ENCODE measurements at places on chromosomes 3 and 15. TPM values are rescaled to one million over a fixed set of nuclear protein-coding genes. Genes with fewer than 3 reads are reported as not detected.

Gene ZNF385D
- total RNA-seq: 6.2 TPM

Gene COL6A5
- total RNA-seq: not detected

Gene GXYLT2
- total RNA-seq: 0.22 TPM

Gene HCLS1
- 0.31 TPM for total RNA-seq

Gene MASP1
- total RNA-seq: 4.4 TPM

Gene NOX5
- 0.09 TPM for total RNA-seq

Gene CLRN1
- 8.6 TPM for total RNA-seq

Gene SAMMSON
- total RNA-seq: 0.46 TPM

Gene QARS1
- 174 TPM for total RNA-seq

Gene GOLGA6L7
- 0.46 TPM for total RNA-seq

Gene CHAC1
- total RNA-seq: 32.8 TPM

DNA sequence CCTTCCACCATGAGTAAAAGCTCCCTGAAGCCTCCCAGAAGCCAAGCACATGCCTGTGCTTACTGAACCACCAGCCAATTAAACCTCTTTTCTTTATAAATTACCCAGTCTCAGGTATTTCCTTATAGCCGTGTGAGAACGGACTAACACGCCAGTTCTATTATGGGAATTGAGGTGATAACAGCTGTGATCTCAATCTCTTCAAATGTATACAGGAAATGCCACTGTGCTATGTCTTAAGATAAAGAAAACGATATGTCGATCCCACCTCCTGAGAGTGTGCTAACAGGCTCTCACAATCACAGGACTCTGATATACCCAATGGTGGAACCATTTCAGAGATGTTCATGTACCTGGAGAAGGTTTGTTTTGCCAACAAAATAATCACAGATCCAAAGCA is 26.2 kb downstream of the CHSY1 start:
- no peak for ATAC-seq

DNA sequence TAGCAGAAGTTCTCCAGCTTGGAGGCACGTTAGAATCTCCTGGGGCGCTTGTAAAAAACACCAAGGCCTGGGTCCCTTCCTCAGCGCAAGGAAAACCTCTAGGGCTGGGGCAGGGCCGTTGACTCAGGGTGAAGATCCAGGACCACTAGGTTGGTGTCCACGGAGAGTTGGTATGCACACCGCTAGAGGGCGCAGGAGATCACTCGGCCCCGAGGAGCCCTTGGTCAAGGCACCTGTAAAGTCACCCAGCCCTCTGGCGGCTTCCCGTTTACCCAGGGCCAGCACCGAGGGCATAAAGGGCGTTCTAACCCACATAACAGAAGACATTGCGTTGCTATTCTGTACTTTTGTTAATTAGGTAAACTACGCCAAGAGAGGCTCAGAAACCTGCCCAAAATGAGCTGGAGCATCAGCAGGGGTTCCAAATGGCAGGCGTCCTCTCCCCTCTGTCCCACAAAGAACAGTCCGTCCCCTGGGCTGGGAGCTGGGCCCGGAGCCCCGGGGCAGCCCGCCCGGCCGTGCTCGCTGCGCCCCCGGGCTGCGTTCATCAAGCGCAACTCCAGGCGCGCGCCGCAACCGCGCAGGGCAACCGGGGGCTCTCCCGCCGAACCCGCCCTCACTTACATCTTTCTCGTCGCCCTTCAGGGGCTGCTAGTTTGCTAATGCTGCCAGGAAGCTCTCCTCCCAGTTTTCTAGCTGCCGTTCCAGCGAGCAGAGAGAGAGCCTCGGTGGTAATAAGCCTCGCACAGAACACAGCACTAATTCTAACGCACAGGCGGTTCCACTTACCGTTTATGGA is 332.1 kb downstream of the ARRDC4 start:
- ATAC-seq: peak; percentile 43

- ATAC-seq: no peak
Measured at GRCh38 chr3:62587169-62587568, 213.8 kb upstream of the FEZF2 start.

- no peak for ATAC-seq
Measured at GRCh38 chr3:44920081-44920480, 45.7 kb downstream of the TGM4 start.

GRCh38 chr3:65078748-65079147 is 390.9 kb upstream of the ADAMTS9 start:
- ATAC-seq: no peak

GRCh38 chr15:41180206-41180789 is 50.3 kb downstream of the EXD1 start:
- ATAC-seq: no peak

DNA sequence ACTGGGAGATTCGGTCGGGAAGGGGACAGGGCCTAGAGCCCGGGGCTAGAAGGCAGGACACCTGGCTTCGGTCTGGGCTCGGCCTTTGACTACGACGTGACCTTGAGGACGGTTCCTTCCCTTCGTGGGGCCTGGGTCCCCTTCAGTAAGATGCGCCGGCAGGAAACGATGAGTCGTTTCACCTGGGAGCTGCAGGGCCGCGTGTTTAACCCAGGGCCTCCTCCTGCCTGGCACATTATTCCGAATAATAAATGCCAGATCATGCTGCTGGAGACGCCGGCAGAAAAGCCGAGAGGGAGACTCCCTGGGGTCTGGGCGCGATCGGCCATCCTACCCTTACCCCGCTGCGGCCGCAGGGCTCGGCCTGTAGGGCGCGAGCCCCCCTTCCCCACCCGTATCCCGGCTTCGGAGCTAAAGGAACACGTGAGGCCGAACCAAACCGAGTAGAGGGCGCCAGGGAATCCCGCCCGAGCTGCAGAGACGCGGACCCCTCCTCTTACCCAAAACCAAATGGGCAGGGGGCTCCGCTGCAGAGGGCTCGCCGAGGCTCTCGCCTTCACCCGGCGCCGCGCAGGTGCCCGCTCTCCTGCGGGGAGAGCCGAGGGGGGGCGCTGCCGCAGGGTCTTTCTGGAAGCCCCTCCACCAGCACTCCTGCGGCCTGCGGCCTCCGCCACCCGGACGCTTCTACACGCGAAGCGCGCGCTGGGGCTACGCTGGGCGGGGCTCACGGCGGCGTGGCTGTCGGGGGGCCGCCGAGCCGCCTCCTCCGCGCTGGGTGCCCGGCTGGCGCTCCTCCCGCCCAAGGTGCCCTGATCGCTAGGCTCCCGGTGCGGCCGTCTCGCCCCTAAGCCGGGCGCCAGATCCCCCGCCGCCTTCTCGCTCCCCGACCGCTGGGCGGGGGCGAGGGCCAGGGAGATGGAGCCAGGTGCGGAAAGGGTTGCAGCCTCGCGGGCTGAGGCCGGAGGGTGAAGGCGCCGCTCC is at the start of gene BDH1:
Gene BDH1 (minus strand): TSS at position 688 of the 981 bp plus-strand sequence. CDS start 9,525 bp downstream, outside the sequence.
- peak; percentile 1 for ATAC-seq

DNA sequence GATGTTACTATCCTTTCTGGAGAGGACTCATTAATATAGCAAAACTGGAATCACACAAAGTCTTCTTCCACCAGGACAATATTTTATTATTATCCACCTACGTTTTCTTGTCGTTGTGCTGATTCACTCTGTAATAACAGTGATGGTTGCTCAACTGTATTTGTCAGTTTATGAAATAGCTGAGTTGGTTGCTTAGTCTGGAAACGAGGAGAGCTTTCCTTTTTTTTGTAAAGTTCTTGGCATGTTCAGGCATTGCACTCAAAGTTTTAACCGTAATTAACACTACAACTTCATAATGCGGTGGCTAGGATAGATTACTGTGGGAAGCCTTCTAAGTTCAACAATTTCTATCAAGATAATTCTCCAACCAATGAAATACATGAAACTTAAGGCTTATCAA is 131.2 kb downstream of the RAP2B start:
- no peak for ATAC-seq

GRCh38 chr3:150348500-150348899 is 59.6 kb upstream of the TSC22D2 start:
- ATAC-seq: no peak

DNA sequence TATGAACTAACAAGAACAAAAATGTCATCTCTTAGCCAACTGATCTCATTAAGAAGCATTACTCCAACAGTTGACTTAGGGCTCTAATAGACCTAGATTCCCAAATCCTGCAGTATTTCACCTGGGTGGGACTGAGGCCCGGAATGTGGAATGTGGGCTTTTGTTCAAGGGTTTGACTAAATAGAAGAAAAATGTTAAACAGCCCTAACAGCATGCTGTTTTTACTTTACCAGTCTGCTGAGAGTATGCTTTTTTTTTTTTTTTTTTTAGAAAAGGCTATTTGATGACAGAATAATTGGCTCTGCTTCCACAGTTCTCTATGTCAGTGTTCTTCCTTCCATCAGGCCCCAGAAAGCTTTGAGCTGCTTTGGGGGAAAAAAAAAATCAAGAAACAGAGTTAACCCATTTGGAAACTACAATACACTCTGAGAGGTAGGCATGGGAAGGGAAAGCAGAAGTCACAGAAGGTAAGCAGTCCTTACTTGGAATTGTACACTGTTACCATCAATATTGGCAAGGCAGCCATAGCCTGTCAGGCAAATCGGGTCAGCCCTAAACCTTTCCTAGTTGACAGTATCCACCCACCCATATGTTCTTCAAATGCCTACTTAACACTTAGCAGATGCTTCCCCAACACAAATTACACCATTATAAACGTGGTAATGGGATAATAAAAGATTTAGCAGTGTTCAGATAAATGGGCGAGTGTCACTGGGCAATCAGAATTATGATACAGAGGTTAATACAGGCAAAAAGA is 224.2 kb downstream of the CNTN3 start:
- peak; percentile 92 for ATAC-seq

DNA sequence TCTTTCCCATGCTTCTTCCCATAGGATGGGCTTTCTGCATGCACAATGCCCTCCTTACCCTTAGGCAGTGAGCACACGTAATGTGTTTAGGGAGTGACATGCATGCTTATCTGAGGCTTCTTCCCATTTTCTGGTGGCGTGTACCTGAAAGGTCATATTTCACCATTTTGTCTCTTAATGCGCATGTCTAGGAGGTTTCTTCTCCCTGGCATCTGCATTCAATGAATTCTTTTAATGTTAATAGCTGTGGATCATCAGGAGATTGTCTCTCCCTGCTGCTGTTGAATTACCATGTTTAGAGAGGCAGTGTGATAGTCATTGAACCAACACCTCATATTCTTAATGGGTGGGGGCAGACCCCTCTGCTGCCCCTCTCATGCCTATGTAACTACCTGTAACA is 205.6 kb upstream of the SGO1 start:
- ATAC-seq: no peak

DNA sequence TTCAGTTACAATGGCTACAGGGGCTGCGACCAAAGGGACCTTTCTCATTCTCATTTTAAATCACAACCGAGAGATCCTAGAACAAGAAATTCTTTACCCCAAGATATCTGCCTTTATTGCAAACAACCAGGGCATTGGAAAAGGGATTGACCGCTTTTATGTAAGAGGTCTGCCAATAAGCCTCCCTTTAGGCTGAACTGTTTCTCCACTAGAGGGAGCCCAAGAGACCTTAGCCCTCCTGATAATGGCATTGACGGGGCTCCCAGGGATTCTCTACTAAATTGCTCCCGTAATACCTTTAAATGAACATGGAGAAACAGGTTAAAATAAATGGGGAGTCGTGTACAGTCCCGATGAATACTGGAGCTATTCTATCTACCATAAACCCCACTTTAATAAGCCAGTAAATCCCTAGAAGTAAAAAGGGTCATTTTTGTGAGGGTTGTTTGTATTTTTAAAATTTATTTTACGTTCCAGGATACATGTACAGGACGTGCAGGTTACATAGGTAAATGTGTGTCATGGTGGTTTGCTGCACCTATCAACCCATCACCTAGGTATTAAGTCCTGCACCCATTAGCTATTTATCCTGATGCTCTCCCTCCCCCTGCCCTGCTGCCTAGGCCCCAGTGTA is 7.5 kb upstream of the IGSF10 start:
- peak; percentile 64 for ATAC-seq

- peak; percentile 75 for ATAC-seq
Measured at GRCh38 chr3:172201136-172201869, 161.9 kb downstream of the FNDC3B start.

- ATAC-seq: no peak
Measured at GRCh38 chr3:4505688-4506558, 12.8 kb downstream of the ITPR1 start.

DNA sequence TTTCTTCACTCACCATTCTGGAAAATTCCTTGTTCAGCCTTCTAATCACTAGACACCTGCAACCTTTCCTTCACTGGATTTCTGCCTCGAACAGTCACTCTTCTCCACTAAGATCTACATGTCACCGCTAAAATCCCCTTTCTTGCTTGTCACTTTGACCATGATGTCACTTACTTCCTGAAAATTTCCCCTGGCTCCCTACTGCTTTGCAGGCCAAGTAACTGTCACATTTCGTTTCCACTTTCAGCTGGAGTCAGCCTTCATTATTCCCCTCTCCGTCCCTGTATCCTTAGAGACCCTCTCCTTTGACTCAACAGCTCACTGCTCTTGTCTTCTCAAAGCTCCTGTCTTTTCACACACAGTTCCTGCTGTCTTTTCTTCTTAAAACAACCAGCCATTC is 15.9 kb downstream of the CHL1 start:
- ATAC-seq: no peak

GRCh38 chr3:100044369-100044768 is 69.9 kb downstream of the FILIP1L start:
- no peak for ATAC-seq

DNA sequence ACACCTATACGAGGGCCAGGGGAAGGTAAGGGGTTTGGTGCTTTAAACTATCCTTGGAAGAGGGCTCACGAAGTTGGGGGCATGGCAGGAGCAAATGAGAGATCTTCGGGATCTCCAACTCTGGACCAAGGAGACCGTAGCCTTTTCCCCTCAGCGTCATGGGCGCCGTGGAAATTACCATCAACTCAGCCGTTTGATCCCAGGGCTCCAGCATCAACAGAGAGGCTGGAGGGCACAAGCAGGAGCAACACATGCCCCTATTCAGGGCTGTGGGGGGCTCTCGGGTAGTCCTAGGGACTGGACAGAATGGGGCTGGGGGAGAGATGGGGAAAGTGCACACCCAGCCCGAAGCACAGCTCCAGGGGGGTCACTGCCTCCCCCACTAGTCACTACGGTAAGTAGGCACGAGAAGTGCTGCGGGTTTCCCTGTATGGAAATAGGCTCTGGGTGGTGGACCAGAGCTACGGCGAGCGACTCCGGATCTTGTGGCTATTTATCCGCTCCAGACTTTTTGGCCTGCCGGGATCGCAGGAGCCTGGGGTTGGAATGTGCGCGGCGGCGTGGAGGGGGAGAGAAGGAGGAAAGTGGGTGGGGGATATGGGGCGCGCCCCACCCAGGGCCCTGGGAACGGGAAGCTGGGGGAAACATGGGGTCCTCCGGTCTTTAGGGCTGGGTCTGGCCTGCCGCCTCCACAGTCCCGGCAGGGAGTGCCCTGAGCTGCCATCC is 539 bp upstream of the LAMB2 start:
- ATAC-seq: peak; percentile 82

Data from motor neuron (in vitro differentiated cells).